ENCODE measurements at places on chromosomes 13 and 19.

GRCh38 chr19:495402-496111, 729 bp upstream of the MADCAM1 start:
- DNase-seq, result peak; percentile 80
- H3K27me3 ChIP-seq, result peaks cover 24% of the 10 kb centered on the region
- no peak overlapping the region for H3K27ac ChIP-seq

- H3K36me3 ChIP-seq, result no peaks in the 10 kb centered on the region
- H3K4me3 ChIP-seq, result no peak overlapping the region
- H3K4me1 ChIP-seq, result no peaks in the 10 kb centered on the region
- no peak overlapping the region for H3K27ac ChIP-seq
Observed at GRCh38 chr19:30324982-30325381, 47.2 kb upstream of the ZNF536 start.

DNA sequence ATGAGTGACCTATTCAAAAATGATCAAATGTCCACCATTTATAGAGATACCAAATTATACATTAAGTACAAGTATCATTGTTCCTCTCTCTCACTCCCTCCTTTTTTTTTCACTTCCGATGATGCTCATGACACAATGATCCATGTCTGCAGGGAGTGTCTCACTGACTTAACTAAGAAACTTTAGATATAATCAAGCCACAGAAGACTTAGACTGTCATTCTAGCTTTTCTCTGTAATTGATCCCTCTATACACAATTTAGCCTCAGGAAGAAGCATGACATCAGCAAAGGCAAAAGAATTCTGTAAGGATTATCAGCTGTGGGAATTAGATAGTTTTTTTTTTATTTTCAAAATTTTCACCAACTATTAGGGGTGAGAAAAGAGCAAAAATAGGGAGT, 734.9 kb upstream of the PCDH9 start:
- H3K27me3 ChIP-seq, result no peaks in the 10 kb centered on the region
- no peaks in the 10 kb centered on the region for H3K4me1 ChIP-seq
- H3K4me3 ChIP-seq, result no peak overlapping the region
- H3K36me3 ChIP-seq, result no peaks in the 10 kb centered on the region
- DNase-seq, result no peak

GRCh38 chr19:43562698-43563241, 12.6 kb downstream of the XRCC1 start:
- H3K27ac ChIP-seq, result peak overlapping the region; percentile 89
- peak; percentile 70 for DNase-seq
- H3K27me3 ChIP-seq, result no peaks in the 10 kb centered on the region
- peaks cover 17% of the 10 kb centered on the region for H3K36me3 ChIP-seq

DNA sequence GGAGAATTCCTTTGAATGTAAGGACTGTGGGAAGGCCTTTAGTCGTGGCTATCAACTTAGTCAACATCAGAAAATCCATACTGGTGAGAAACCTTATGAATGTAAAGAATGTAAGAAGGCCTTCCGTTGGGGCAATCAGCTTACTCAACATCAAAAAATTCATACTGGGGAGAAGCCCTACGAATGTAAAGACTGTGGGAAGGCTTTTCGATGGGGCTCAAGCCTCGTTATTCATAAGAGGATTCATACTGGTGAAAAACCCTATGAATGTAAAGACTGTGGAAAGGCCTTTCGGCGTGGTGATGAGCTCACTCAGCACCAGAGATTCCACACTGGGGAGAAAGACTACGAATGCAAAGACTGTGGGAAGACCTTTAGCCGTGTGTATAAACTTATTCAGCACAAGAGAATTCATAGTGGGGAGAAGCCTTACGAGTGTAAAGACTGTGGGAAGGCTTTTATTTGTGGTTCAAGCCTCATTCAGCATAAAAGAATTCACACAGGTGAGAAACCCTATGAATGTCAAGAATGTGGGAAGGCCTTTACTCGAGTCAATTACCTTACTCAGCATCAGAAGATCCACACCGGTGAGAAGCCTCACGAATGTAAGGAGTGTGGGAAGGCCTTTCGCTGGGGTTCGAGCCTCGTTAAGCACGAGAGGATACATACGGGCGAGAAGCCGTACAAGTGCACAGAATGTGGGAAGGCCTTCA, 39.2 kb downstream of the ZNF331 start:
- H3K27ac ChIP-seq, result no peak overlapping the region
- H3K36me3 ChIP-seq, result peaks cover 69% of the 10 kb centered on the region
- H3K4me1 ChIP-seq, result no peaks in the 10 kb centered on the region
- H3K27me3 ChIP-seq, result no peaks in the 10 kb centered on the region
- H3K4me3 ChIP-seq, result no peak overlapping the region

DNA sequence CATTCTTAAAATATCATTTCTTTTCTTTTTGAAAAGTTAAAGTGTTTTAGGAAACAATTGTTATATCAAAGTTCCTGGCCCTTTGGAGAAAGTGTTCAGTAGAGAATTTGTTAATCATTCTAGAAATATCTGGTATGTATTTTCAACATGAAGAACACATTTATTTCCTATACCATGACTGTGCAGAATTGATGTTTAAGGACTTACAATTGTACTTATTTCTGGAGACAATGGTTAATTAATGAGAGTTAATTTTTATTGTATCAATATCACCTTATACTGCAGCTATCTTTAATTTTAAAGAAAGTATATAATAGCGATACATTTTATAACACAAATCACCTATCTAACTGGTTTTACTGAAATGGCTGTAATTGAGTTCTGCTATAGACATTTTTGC, 95.3 kb downstream of the TEX29 start:
- H3K27ac ChIP-seq, result no peak overlapping the region
- no peak for DNase-seq
- peaks cover 7% of the 10 kb centered on the region for H3K27me3 ChIP-seq
- no peak overlapping the region for H3K4me3 ChIP-seq
- H3K36me3 ChIP-seq, result no peaks in the 10 kb centered on the region
- no peaks in the 10 kb centered on the region for H3K4me1 ChIP-seq

DNA sequence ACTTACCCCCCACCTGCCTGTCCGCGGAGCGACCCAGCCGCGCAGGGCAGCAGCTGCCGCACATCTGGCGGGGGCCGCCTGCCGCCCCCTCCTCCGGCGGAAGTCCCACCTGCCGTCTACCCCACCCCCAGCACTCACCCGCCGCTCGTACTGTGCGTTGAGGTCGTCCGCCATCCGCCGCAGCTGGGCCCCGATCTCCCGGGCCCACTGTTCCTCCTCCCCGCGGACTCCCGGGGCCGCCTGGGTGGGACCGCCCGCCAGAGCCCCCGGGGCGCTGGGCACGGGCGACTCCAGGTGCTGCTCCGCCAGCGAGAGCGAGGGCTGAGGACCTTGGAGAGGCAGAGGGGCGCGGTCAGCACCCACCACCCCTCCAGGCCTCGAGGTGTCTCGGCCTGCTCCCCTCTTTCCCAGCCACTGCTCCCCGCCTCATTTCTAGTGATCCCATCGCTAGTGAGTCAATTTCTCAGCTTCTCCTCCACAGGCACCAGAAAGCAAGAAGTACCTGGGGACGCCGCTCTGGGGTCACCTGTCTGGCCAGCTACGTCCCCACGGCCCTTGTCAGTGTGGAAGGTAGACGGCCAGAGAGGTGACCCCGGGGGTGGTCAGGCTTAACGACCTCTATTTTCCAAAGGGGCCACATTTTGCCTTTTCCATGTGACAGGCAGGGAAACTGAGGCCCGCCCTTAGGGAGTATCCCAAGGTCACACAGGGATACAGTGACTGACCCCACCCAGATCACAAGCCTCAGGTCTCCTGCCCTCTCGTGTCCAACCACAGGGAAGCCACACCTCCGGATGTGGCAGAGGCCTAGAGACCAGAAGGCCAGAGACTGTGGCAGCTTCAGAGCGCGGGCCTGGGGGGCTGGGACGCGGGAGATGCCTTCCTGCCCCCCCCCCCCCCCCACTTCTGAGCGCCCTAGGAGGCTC, 4.3 kb downstream of the BBC3 start:
- H3K4me3 ChIP-seq, result peak overlapping the region; percentile 84
- H3K4me1 ChIP-seq, result peaks cover 12% of the 10 kb centered on the region
- DNase-seq, result peak; percentile 82
- peak overlapping the region; percentile 89 for H3K27ac ChIP-seq

GRCh38 chr13:80828759-80829158, 487.8 kb upstream of the SPRY2 start:
- H3K36me3 ChIP-seq, result no peaks in the 10 kb centered on the region
- no peak overlapping the region for H3K4me3 ChIP-seq
- DNase-seq, result no peak
- H3K4me1 ChIP-seq, result no peaks in the 10 kb centered on the region
- no peak overlapping the region for H3K27ac ChIP-seq
- H3K27me3 ChIP-seq, result no peaks in the 10 kb centered on the region

DNA sequence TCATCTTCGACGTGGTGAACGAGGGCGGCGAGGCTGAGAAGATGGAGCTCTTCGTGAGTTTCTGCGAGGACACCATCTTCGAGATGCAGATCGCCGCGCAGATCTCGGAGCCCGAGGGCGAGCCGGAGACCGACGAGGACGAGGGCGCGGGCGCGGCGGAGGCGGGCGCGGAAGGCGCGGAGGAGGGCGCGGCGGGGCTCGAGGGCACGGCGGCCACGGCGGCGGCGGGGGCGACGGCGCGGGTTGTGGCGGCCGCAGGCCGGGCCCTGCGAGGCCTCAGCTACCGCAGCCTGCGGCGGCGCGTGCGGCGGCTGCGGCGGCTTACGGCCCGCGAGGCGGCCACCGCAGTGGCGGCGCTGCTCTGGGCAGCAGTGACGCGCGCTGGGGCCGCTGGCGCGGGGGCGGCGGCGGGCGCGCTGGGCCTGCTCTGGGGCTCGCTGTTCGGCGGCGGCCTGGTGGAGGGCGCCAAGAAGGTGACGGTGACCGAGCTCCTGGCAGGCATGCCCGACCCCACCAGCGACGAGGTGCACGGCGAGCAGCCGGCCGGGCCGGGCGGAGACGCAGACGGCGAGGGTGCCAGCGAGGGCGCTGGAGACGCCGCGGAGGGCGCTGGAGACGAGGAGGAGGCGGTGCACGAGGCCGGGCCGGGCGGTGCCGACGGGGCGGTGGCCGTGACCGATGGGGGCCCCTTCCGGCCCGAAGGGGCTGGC, 52.6 kb downstream of the MAP4K1 start:
- H3K27me3 ChIP-seq, result peaks cover 48% of the 10 kb centered on the region
- DNase-seq, result peak; percentile 55
- peak overlapping the region; percentile 64 for H3K4me3 ChIP-seq
- H3K27ac ChIP-seq, result no peak overlapping the region
- H3K4me1 ChIP-seq, result peaks cover 9% of the 10 kb centered on the region

GRCh38 chr13:24738366-24738847, 25.6 kb upstream of the RNF17 start:
- H3K4me3 ChIP-seq, result no peak overlapping the region
- peaks cover 9% of the 10 kb centered on the region for H3K27me3 ChIP-seq
- H3K27ac ChIP-seq, result no peak overlapping the region
- DNase-seq, result no peak

DNA sequence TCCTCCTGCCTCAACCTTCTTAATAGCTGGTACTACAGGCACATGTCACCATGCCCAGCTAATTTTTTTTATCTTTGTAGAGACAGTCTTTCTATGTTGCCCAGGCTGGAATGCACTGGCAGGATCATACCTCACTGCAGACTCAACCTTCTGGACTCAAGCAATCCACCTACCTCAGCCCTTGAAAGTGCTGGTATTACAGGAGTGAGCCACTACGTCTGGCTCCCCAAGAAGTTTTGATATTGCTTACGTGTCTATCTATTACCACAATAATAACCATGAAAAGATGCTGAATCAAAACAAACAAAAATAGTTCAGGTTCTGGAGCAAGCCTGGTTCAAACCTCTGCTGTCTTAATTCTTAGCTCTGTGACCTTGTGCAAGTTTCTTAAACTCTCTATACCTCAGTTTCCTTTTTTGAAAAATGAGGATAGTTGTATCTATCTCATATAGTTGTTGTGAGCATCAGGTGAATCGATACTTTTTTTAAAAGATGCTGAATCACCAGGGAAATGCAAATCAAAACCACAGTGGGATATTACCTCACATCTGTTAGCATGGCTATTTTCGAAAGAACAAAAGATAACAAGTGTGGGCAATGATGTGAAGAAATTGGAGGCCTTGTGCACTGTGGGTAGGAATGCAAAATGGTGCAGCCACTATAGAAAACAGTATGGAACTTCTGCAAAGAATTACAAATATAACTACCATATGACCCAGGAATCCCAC, 19.0 kb upstream of the LEUTX start:
- peaks cover 22% of the 10 kb centered on the region for H3K27me3 ChIP-seq
- no peak for DNase-seq
- no peaks in the 10 kb centered on the region for H3K36me3 ChIP-seq
- H3K4me1 ChIP-seq, result no peaks in the 10 kb centered on the region
- no peak overlapping the region for H3K4me3 ChIP-seq

DNA sequence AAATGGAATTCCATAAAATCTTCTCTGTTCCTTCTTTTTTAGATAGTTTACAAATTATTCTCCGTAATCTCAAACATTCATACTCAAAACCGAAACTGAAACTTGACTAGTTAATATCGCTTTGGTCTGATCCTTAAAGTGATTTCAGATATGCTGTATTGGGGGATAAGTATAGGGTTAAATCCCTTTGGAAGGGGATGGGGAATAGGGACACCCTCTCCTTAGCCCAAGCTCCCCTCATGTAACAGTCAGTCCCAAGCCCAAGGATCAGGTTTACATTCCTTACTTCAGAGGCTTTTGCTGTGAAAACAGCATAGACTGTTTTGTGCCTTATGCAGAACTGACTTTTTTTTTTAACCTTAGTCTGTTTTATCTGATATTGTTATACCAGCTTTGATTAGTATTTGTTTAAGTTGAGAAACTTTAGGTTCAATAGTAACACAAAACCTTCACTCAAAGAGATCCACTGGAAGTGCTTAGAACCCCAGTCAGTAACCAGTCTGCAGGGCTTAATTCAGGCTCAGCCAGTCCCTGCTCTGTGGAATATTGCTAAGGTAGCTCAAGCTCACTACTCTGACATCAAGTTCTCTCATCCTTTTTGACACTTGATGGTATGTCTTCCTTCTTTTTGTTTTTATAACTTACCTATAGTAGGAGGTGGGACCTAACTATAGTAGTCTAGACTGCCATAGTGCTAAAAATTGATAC, 10.5 kb downstream of the CDADC1 start:
- no peak for DNase-seq
- H3K36me3 ChIP-seq, result peaks cover 48% of the 10 kb centered on the region
- H3K27ac ChIP-seq, result peak overlapping the region; percentile 91
- peak overlapping the region; percentile 90 for H3K4me3 ChIP-seq
- no peaks in the 10 kb centered on the region for H3K27me3 ChIP-seq
- peaks cover 29% of the 10 kb centered on the region for H3K4me1 ChIP-seq

GRCh38 chr19:57803594-57804325, 11.0 kb downstream of the ZNF552 start:
- peak; percentile 42 for DNase-seq
- H3K4me3 ChIP-seq, result peak overlapping the region; percentile 71

GRCh38 chr13:94481941-94482340, 2.5 kb upstream of the DCT start:
- H3K4me1 ChIP-seq, result peaks cover 3% of the 10 kb centered on the region
- no peak overlapping the region for H3K27ac ChIP-seq
- H3K27me3 ChIP-seq, result peaks cover 3% of the 10 kb centered on the region
- H3K36me3 ChIP-seq, result peaks cover 2% of the 10 kb centered on the region
- no peak overlapping the region for H3K4me3 ChIP-seq
- no peak for DNase-seq

GRCh38 chr19:441213-441836, 19.5 kb downstream of the SHC2 start:
- H3K4me3 ChIP-seq, result no peak overlapping the region
- no peak for DNase-seq
- H3K36me3 ChIP-seq, result no peaks in the 10 kb centered on the region
- no peaks in the 10 kb centered on the region for H3K4me1 ChIP-seq
- no peak overlapping the region for H3K27ac ChIP-seq

GRCh38 chr13:51520524-51520923, 63.7 kb upstream of the WDFY2 start:
- no peak overlapping the region for H3K27ac ChIP-seq
- no peak for DNase-seq
- H3K27me3 ChIP-seq, result no peaks in the 10 kb centered on the region
- peaks cover 15% of the 10 kb centered on the region for H3K4me1 ChIP-seq
- no peaks in the 10 kb centered on the region for H3K36me3 ChIP-seq

Data from activated naive CD8-positive, alpha-beta T cell treated with anti-CD3 and anti-CD28 coated beads, Interleukin-2, amount 10 ng/mL, durations not matched to agents 7 days and 5 days (primary cell).